ENCODE measurements at places on chromosomes 13 and 19. TPM values are rescaled to one million over a fixed set of nuclear protein-coding genes. Genes with fewer than 3 reads are reported as not detected.
A peak's percentile ranks its signal among the peaks of the same experiment; 100 is the strongest.

DNA sequence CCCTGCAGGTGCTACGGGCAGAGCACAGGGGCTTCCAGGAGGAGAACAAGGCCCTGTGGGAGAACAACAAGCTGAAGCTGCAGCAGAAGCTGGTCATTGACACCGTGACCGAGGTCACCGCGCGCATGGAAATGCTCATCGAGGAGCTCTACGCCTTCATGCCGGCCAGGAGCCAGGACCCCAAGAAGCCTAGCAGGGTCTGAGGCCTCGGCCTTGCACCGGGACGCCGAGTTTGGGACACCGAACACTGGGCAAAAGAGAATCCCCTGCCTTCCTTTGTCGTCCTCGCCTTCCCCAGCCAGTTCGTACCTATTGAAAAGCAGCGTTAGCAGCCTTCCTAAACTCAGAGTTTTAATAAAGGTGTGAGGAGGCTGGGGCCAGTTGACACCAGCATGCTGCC lies 12.1 kb downstream of the CBY2 start:
- no peak for DNase-seq

GPR12 gene
- total RNA-seq, result not detected

SLITRK6 gene
- not detected for total RNA-seq

SYDE1 gene
- total RNA-seq, result 104 TPM

GRCh38 chr13:114134111-114134943 lies 1.9 kb upstream of the RASA3 start:
- peak; percentile 18 for DNase-seq

GRCh38 chr19:58559275-58560006 lies 1.0 kb upstream of the UBE2M start:
- peak; percentile 94 for DNase-seq

DNA sequence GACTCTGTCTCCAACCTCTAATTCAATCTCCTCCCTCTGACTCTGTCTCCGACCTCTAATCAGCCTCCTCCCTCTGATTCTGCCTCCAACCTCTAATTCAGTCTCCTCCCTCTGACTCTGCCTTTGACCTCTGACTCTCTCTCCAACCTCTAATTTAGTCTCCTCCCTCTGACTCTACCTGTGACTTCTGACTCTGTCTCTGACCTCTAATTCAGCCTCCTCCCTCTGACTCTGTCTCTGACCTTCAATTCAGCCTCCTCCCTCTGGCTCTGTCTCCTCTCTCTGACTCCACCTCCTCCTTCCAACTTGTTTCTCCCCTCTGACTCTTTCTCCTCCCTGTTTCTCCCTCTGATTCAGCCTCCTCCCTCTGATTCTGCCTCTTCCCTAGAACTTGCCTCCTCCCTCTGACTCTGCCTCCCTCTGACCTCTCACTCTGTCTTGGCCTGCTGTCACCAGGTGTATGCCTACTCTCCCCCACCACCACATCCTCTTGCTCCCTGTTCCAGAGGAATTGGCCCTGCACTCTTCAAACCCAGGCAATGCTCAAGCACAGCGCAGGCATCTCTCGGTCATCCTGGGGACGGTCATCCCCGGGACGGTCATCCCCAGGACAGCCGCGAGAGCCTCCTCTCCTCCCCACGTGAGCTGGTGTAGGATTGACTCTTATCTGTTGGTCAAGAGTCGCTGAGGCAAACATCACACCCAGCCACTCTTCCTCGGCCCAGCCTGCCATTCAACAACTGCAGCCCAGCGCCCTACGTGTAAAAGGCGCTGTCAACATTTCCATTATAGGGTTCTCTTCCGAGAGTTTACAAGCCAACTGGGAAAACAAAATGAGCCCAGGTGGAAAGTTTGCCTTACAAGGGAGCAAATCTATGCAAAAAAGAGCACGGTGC lies 60.2 kb downstream of the ZIC5 start:
- DNase-seq, result no peak

KRTDAP gene
- total RNA-seq, result not detected

GRCh38 chr13:111584101-111584672 lies 263.7 kb downstream of the TEX29 start:
- no peak for DNase-seq

SYT5 gene
- not detected for total RNA-seq

- no peak for DNase-seq
Observed at GRCh38 chr19:34504809-34505291, 23.3 kb downstream of the WTIP start.

MPV17L2 gene
- total RNA-seq, result 69.4 TPM

GRCh38 chr13:97005625-97006262 lies 11.5 kb upstream of the OXGR1 start:
- peak; percentile 62 for DNase-seq

DNA sequence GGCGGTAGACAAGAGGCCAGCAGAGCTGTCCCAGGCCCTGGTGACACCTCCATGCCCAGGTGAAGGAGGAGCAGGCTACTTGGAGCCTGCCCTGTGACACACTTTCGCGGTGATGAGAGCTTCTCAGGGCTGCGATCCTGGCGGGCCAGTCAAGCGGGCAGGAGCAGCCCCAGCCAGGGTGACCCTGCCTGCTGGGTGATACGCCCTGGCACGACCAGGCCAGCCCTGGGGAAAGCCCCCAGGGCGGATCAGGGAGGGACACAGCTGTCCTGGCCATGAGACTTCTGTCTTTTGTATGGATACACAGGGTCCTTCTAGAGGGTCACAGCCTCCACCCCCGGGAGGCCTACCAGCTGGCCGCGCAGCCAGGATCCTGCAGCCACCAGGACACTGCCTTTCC lies 13.1 kb downstream of the DNM2 start:
- DNase-seq, result no peak

DNA sequence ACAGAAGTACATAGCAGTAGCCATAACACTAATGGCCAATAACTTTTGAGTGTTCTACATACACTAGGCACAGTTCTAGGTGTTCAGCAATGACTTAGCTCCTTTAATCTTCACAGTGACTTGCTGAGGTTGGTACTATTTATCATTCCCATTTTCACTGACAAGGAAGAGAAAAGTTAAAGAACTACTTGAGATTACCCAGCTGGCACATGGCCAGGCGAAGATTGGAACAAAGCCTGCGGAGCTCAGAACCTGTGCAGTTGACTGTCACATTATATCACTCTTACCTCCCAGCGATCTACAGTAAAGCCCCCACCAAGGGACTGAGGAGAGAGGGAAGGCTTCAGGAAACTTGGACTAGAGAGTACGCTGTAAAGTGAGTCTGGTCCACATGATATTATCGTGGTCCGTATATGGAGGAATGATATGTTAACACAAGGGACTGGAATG lies 42.4 kb upstream of the WDFY2 start:
- DNase-seq, result no peak

SIAH3 gene
- total RNA-seq, result not detected

DNA sequence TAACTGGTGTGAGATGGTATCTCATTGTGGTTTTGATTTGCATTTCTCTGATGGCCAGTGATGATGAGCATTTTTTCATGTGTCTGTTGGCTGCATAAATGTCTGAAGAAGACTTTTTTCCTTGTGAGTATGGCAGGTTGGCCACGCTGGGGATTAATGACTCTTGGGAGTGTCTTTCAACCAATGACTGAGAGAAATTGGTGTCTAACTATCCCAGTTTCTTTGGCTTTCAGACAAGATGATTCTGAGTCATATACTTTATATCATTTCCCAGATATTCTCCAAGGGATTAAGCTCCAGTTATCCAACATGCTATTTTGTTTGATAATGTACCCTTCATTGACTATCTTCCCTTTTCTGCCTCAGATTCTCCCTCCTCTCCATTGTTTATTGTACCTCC lies 35.5 kb upstream of the CSNK1A1L start:
- peak; percentile 40 for DNase-seq

- no peak for DNase-seq
Observed at GRCh38 chr19:44942067-44942571, at the start of gene APOC4. Gene APOC4 (plus strand): TSS chr19:44942237. CDS start chr19:44942278, 41 bp downstream.

MYO16 gene
- not detected for total RNA-seq

DNA sequence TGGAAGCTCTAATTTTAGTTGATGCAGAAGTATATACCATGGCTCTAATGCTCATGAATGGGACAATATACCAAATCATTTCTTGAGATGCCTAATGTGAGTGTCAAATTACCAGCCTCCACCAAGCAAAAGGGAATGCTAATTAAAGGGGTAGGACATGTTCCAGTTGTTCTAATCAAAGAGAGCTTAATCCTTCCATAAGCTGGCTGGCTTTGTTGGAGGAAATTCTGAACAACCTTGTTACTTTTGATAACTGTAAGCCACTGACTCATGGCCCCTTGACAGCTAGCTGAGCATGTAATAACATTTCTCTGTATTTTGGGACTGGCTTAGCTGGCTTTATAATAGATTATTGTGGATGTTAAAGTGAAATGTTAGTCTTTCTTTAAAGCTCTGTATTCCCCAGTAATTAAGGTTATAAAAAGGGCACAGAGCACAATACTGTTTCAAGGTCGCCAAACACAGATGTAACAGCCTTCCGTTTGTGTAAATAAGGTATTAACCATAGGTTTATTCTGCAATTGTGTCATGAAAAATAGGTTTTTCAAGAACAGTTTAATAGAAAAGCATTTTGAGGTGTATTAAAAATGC lies 1194.0 kb downstream of the PCDH9 start:
- DNase-seq, result no peak

DNA sequence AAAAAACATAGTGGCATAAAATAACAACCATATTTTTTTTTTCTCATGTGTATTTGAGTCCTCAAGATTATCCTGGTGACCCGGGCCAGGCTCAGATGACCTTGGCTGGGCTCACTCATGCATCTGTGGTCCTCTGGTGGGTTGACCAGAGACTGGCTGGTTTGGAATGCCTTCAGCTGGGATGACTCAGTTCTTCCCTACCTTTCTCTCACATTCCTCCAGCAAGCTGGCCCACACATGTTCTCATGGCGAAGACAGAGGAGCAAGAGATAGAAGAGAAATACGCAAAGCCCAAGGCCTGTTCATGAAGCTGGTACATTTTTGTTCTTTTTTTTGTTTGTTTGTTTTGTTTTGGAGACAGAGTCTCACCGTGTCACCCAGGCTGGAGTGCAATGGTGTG lies 14.3 kb upstream of the ZNF541 start:
- peak; percentile 25 for DNase-seq

OR1I1 gene
- total RNA-seq, result not detected

PRKCG gene
- not detected for total RNA-seq

- DNase-seq, result no peak
Observed at GRCh38 chr13:27600711-27601110, 19.6 kb downstream of the LNX2 start.
